H7 (cell line): ENCODE measurements at places on chromosomes 12 and 14. TPM values are rescaled to one million over a fixed set of nuclear protein-coding genes. Genes with fewer than 3 reads are reported as not detected.

GRCh38 chr14:94543449-94544124, 17.7 kb upstream of the SERPINA4 start:
- peak; percentile 46 for DNase-seq

The LRFN5 gene
- 5.4 and 7.5 TPM in 2 replicates for total RNA-seq

DNA sequence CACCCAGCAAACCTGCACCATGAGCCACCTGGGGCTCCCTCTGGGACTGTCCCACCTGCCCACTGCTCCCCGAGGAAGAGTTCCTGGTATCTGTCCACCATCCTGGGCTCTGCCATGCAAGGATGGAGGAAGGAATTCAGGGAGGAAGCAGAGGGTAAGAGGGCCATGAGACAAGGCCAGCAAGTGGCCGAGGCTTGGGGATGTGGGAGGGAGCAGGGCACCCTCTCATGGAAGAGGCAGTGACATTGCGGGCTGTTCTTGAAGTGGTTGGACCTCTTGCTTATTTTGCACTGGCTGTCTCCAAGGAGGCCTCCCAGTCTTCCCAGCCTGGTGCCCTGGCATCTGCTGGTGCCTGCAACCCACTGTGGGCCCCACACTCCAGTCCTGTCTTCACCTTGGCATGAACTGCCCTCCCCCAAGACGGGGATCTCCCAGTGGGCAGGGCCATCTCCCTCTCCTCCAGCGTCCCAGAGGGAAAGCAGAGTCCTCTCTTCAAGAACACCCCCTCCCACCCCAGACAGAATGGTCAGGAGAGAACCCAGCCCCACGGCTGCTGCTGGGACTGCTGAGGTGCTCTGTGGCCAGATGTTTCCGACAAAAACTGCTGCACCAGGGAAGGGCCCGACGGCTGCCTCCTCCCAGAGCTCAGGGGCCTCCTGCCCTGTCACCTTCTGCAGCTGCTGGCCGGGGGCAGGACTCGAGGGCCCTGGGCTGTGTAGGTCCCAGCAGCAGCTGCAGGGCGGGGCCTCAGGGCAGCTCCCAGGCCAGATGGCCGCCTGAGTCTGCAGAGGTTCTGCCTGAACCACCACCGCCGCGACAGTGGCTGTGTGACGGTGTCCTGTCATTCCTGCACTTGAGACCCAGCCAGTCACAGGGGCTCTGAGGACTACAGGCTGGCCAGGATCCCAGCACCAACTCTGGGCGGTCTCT, 1.8 kb upstream of the AKT1 start:
- peak; percentile 78 for DNase-seq

The C1S gene
- total RNA-seq: 4.4 and 4.8 TPM in 2 replicates

DNA sequence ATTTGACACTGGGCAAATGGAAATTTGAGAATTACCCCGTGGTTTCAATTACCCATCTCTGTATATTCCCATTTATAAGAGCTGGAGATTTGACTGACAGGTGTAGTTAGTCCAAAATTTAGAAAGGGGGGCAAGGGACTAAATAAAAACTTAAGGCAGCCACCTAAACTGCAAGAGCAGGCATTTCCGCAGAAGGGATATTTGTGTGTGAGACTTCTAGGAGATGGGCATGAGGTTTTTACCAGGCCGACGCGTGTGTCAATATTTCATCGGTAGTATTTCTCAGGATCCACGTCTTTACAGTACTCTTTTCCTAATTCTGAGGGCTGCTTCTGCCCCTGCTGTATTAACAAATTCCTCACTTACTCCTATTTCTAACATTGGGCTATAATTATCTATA, 1.4 kb downstream of the FAR2 start:
- DNase-seq: no peak
